ENCODE measurements at places on chromosomes 1 and 21. TPM values are rescaled to one million over a fixed set of nuclear protein-coding genes. Genes with fewer than 3 reads are reported as not detected.

The NGF gene
- not detected for total RNA-seq

The ESPN gene
- total RNA-seq: 16.3 TPM

The WDR64 gene
- not detected for total RNA-seq

The ATAD3A gene
- 64.7 TPM for total RNA-seq

The DENND2D gene
- 0.58 TPM for total RNA-seq

The COL16A1 gene
- 7.9 TPM for total RNA-seq

The CRB1 gene
- total RNA-seq: 0.19 TPM

The TEDDM1 gene
- total RNA-seq: not detected

- H3K4me1 ChIP-seq: peaks cover 11% of the 10 kb centered on the region
- H3K4me3 ChIP-seq: no peak overlapping the region
- H3K27ac ChIP-seq: no peak overlapping the region
- no peak for DNase-seq
- no peaks in the 10 kb centered on the region for H3K27me3 ChIP-seq
Measured at GRCh38 chr1:201764166-201764565, 64.8 kb upstream of the IPO9 start.

DNA sequence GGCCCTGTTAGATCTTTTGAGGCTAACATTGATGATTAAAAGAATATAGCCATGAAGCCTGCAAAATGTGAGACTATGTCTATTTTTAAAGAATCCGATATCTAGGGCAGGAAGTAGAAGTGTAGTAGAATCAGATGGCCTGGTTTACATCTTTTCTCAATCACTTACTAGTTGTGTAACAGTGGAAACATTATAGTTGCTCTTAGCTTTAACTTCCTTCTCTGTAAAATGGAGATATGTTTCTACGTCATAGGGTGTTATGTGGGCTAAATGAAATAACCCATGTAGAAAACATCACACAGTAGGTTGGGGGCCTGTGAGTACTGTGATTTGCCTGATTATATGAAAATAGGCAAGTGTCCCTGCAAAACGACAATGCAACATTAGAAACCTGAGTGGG lies 4.4 kb upstream of the IGFN1 start:
- H3K4me1 ChIP-seq: peaks cover 5% of the 10 kb centered on the region
- H3K36me3 ChIP-seq: no peaks in the 10 kb centered on the region
- no peak for DNase-seq
- no peak overlapping the region for H3K4me3 ChIP-seq
- H3K27ac ChIP-seq: no peak overlapping the region

DNA sequence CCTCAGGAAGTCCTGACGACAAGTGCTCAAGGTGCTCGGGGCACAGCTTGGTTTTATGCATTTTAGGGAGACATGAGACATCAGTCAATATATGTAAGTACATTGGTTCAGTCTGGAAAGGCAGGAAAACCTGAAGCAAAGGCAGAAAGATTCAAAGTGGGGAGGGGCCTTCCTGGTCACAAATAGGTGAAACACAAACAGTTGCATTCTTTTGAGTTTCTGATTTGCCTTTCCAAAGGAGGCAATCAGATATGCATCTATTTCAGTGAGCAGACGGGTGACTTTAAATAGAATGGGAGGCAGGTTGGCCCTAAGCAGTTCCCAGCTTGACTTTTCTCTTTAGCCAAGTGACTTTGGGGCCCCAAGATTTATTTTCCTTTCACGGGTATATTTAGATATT lies 8.9 kb upstream of the RNF187 start:
- no peaks in the 10 kb centered on the region for H3K27me3 ChIP-seq
- no peaks in the 10 kb centered on the region for H3K36me3 ChIP-seq
- no peak overlapping the region for H3K4me3 ChIP-seq
- no peak overlapping the region for H3K27ac ChIP-seq

GRCh38 chr1:75165264-75165663 lies 31.1 kb downstream of the LHX8 start:
- H3K27ac ChIP-seq: no peak overlapping the region
- no peaks in the 10 kb centered on the region for H3K27me3 ChIP-seq
- no peaks in the 10 kb centered on the region for H3K4me1 ChIP-seq
- no peaks in the 10 kb centered on the region for H3K36me3 ChIP-seq
- DNase-seq: no peak
- H3K4me3 ChIP-seq: no peak overlapping the region

- no peak overlapping the region for H3K4me3 ChIP-seq
- no peak for DNase-seq
- peaks cover 11% of the 10 kb centered on the region for H3K27me3 ChIP-seq
- no peaks in the 10 kb centered on the region for H3K4me1 ChIP-seq
- no peak overlapping the region for H3K27ac ChIP-seq
Measured at GRCh38 chr1:47664356-47664755, 226.5 kb downstream of the FOXD2 start.

DNA sequence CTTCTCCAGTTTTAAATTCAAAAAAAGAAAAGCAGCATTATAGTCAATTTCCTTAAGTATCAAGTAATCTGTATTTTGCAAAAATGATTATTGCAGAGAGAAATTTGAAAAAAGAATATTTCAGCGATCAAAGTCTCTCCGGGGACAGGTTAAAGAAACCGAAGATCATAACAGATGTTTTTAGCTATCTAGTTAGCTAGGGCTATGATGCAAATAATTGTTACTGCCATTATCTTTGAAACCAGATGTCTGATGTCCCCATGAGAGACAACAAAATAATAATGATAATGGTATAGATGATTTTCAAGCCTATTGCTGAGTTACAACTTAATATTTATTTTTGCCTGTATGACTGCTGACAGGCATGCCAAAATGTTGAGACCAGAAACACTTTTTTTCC lies 1326.0 kb downstream of the PLA2G4A start:
- H3K36me3 ChIP-seq: no peaks in the 10 kb centered on the region
- DNase-seq: no peak
- H3K4me3 ChIP-seq: no peak overlapping the region
- H3K27ac ChIP-seq: no peak overlapping the region

- DNase-seq: peak; percentile 28
- no peaks in the 10 kb centered on the region for H3K4me1 ChIP-seq
- no peak overlapping the region for H3K4me3 ChIP-seq
- no peaks in the 10 kb centered on the region for H3K36me3 ChIP-seq
- no peaks in the 10 kb centered on the region for H3K27me3 ChIP-seq
- no peak overlapping the region for H3K27ac ChIP-seq
Measured at GRCh38 chr1:5648410-5649165, 343.6 kb downstream of the NPHP4 start.

DNA sequence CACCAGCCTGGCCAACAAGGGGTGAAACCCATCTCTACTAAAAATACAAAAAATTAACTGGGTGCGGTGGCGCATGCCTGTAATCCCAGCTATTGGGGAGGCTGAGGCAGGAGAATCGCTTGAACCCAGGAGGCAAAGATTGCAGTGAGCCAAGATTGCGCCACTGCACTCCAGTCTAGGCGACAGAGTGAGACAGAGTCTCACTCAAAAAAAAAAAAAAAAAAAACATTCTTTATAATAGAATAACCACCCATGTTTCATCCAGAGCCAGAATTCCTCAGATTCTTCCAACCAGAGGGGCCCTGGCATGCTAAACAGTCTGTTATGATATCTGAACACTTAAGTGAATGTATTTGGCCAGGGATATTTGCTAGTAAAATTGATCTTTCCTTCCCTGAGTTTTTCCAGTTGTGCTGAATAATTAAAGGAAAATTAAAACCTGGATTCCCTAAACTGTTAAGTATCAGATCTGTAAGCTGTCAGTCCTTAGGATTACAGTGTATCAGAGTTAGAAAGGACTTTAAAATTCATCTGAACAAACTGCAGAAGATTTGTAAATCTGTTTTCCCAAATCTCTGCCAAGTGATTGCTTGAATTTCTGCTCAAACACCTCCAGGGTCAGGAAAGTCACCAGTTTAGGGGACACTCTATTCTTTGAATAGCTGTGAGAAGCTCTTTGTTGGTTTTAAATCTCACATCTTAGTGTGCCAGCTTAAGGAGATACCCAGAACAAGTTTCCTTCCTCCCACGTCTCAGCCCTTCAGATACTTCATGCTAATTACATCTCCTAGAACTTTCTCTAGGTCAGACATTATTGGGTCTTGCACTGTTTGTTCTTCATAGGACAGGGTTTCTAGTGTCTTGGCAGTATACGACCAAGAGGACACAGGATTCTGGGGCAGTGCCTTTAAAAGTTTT lies 84.6 kb upstream of the BMP8A start:
- DNase-seq: no peak
- peaks cover 2% of the 10 kb centered on the region for H3K36me3 ChIP-seq
- H3K4me1 ChIP-seq: peaks cover 18% of the 10 kb centered on the region
- H3K27me3 ChIP-seq: no peaks in the 10 kb centered on the region
- no peak overlapping the region for H3K27ac ChIP-seq
- no peak overlapping the region for H3K4me3 ChIP-seq

- H3K27ac ChIP-seq: no peak overlapping the region
- no peak for DNase-seq
- H3K27me3 ChIP-seq: no peaks in the 10 kb centered on the region
Measured at GRCh38 chr1:171335964-171336363, 22.0 kb downstream of the FMO4 start.

GRCh38 chr1:245776694-245777332 lies 622.0 kb downstream of the KIF26B start:
- DNase-seq: no peak
- no peak overlapping the region for H3K27ac ChIP-seq
- no peak overlapping the region for H3K4me3 ChIP-seq
- H3K36me3 ChIP-seq: no peaks in the 10 kb centered on the region

DNA sequence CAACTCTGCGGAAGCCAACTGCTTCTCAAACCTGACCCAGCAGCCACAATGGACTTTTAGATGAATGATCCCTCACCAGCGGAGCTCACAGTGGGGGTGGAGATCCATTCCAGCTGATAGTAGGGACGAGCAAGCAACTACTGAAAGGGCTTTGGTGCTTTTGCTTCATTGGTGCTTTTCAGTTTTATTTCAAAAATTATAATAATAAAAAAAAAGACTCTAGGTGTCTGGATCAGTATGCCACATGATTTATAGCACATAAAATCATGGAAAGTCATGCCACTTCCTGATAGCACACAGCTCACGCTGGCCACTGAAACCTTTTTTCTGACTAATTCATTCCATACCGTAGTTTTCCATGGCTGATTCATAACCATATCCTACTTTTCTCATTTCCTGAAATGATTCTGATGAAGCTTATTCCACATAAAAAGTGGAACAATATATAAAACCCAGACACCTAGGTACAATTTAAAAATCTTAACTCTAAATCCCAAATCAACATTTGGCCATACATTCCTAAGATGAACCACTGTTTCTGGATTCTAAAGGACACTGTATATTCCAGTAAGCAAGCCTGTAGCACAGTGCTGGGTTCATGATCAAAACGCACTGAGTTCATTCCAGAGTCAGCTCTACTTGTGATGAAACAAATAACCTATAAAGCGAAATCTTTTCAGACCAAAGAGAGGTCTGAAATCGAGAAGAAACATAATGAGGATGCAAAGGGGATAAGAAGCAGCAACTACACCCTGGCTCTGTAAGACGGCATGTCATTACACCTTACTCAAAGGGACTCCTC lies 41.3 kb upstream of the KCNE1 start:
- H3K27ac ChIP-seq: no peak overlapping the region
- H3K4me3 ChIP-seq: no peak overlapping the region
- H3K4me1 ChIP-seq: no peaks in the 10 kb centered on the region
- no peaks in the 10 kb centered on the region for H3K36me3 ChIP-seq
- no peaks in the 10 kb centered on the region for H3K27me3 ChIP-seq

DNA sequence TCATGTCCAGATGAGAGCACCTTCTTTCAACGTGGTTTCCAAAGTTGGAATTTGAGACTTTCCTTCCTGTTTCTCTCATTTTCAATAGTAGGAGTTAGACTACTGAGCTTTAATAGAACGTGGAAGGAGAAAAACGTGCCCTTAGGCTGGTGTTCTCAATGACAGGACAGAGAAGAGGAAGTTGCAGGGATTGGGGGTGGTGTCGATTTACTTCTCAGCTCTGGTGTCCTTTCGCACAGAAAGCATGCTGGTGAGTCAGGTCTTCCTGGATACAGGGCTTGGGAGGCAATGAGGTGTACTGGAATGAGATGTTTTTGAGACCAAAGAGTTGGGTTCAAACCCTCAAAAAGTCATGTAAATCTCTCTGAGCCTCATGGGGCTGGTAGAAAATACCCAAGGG lies 67.1 kb downstream of the HIVEP3 start:
- no peaks in the 10 kb centered on the region for H3K27me3 ChIP-seq
- H3K4me3 ChIP-seq: no peak overlapping the region
- H3K27ac ChIP-seq: no peak overlapping the region
- H3K4me1 ChIP-seq: no peaks in the 10 kb centered on the region
- DNase-seq: no peak

DNA sequence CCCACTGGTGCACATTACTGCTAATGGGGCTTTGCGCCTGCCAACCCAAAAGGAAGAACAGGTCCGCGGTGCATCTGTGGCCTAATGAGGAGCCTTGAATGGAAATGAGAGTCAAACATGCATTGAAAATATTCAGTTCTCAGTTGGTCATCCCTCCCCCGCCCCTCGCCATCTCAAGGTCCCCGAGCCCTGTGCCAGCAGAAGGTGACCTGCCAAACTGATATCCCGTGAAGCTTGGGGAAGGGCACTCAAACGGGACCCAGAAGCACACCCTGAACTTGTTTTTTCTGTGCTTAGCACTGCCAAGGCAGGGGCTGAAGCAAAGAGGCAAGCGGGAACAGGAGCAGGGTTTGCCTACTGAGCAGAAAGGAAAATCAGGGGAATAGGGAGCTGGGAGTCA lies 67.9 kb upstream of the ZNF648 start:
- H3K4me1 ChIP-seq: 0 out of 2 replicates have a peak, but pooled peaks cover 4% of the 10 kb centered on the region
- H3K27me3 ChIP-seq: no peaks in the 10 kb centered on the region
- no peak overlapping the region for H3K27ac ChIP-seq
- no peaks in the 10 kb centered on the region for H3K36me3 ChIP-seq
- no peak for DNase-seq

GRCh38 chr21:29055080-29055479 lies 18.4 kb downstream of the CCT8 start:
- peaks cover 84% of the 10 kb centered on the region for H3K36me3 ChIP-seq
- DNase-seq: no peak
- no peak overlapping the region for H3K27ac ChIP-seq
- no peaks in the 10 kb centered on the region for H3K27me3 ChIP-seq

DNA sequence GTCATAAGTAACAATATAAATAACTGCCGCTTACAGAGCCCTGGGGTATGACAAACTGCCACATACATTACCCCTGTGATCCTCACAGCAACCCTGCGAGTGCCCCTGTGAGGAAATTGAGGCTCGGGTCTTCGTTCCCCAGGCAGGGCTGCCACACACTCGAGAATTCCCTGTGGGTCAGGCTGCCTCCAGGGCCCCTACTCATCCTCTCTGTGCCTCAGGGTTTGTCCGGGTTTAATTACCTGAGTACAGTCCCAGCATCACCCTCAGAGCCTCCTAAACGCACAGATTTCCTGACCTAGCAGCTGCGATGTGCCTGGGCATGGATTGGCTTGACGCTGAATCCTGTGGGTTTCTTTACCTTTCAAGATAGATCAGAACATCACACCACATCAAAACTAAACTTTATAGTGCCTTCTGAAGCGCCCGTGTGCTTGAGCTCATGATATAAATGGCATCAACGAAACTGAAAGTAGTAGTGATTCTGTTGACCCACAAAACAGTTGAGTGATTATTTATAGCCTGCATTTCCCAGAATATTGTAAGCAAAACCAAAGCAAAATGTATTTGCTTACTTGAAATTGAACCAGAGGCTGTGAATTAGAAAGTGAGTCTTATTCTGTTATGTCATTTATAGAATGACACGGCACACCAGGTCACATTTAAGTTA lies 14.0 kb downstream of the SLC37A1 start:
- no peak overlapping the region for H3K4me3 ChIP-seq
- no peak for DNase-seq
- H3K27ac ChIP-seq: no peak overlapping the region
- no peaks in the 10 kb centered on the region for H3K27me3 ChIP-seq

Measured in H1 (cell line).